ENCODE measurements at places on chromosomes 2 and 18.
A peak's percentile ranks its signal among the peaks of the same experiment; 100 is the strongest.

DNA sequence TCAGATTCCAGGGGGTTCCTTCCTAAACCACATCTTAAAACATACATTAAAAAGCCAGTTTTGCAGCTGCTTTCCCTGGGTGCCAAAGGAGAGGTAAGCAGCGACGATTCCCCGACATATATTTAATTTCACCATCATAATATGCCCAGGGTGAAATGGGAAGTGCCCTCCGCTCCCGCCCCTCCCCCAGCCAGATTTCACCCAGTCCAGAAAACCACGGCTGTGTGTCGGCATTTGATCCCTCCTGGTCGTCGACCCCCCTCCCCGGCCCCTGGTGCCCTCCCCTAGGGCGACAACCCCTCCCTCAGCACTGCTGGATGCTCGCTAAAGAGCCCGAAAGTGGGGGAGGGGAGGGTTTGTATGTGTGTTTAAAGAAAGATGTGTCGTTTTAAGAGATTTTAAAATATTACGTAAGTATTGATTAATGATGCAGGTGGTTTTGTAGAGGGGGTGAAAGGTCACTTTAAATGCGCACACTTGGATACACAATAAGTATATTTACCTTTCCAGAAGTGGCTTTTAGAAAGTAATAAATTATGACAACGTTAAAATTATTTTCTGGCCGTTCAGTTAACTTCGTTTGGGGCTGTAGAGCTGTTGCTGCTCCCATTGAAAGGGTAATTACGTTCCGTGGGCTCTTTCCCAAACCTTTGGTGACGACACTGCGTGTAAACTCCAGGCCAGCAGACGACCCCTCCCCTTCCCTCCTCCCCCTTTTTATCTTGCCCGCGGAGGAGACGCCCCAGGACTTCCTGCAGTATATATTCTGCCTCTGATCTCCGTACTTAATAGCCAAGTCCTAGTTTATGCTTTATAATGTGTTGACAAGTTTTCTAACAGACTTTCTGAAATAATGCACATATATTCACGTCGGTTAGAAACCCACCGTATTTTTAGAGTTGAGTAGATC lies 3.4 kb upstream of the BCL11A start:
- peak; percentile 24 for DNase-seq

GRCh38 chr2:27875089-27875881 lies 14.9 kb downstream of the RBKS start:
- no peak for DNase-seq

GRCh38 chr2:191891656-191892055 lies 44.8 kb upstream of the CAVIN2 start:
- DNase-seq = no peak

GRCh38 chr2:107730898-107731297 lies 95.8 kb upstream of the RGPD4 start:
- DNase-seq = no peak

DNA sequence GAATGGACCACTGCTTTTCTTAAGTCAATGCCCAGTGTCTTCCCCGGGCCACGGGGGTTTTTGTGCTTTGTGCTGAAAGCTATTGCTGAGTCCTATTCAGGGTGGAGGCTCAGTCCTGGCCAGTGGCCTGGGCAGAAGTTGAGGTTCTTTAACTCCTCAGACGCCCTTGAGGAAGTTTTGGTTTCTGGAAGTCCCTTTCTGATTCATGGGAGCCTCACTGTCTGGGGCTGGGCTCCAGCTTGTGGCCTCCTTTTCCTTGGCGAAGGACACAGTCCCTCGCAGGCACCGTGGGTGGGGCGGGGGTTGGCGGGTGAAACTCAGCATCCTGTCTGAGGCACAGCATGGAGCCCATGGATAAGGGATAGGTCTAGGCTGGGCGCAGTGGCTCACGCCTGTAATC lies 465.2 kb upstream of the HS6ST1 start:
- DNase-seq = no peak

DNA sequence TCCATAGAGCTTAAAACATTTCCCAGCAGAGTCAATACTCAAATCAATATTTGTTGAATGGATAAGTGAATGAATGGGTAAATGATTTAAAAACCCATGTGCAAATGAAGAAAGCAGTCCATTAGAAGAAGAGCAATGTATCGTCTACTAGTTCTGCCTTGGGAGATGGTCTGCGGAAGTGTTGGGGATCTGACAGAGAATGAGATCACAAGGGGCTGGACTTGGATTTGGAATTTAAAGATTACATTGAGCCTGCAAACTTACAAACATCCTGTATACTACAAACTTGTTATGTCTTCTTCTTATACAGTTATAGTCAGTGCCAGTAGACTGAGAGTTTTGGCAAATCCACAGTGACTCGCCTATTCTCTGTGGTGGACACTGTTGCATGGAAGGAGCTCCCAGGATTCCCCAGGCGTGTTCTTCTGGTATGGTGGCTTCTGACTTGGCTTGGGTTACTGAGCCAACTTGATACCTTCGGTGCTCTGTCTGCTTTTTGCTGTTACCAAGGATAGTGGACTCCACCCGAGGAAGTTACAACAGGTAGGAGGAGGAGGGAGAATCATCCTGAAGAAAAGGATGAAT lies 163.3 kb upstream of the SERPINE2 start:
- no peak for DNase-seq

- no peak for DNase-seq
Observed at GRCh38 chr2:223123855-223124610, 72.0 kb downstream of the KCNE4 start.

GRCh38 chr2:28137221-28137620 lies 246.7 kb downstream of the BABAM2 start:
- no peak for DNase-seq

- peak; percentile 27 for DNase-seq
Observed at GRCh38 chr2:201235860-201236811, 24.2 kb upstream of the CASP8 start.

- no peak for DNase-seq
Observed at GRCh38 chr18:32422978-32423740, 47.5 kb downstream of the GAREM1 start.

DNA sequence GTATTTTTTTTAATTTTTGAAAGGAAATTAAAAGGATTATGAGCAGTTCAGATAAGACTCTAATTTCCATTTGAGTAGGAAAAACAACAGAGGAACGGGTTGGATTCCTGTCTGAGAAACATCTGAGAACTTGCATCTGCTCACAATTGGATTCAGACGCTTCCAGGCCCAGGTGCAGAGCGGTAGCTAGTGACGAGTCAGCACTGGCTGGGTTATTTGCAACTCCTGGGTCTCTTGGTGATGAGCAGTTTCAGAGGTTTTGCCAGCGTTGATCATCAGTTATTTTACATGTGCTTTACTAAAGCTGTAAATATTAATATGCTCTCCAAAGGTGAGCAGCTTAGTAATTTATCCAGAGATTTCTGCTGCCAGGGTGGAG lies 39.1 kb upstream of the B3GNT7 start:
- no peak for DNase-seq

GRCh38 chr2:126839796-126840195 lies 58.9 kb upstream of the TEX51 start:
- no peak for DNase-seq

- no peak for DNase-seq
Observed at GRCh38 chr2:121400201-121400600, 115.2 kb upstream of the TFCP2L1 start.

DNA sequence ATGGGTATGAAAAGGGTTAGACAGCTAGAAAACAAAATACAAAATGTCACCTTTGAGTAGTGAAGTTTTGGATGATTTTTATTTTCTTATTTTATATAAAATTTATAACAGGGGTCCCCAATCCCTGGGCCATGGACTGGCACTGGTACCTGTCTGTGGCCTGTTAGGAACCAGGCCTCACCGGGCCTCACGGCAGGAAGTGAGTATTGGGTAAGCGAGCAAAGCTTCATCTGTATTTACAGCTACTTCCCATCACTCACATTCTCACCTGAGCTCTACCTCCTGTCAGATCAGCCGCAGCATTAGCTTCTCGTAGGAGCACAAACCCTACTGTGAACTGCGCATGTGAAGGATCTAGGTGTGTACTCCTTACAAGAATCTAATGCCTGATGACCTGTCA lies 202.8 kb upstream of the TWIST2 start:
- no peak for DNase-seq

DNA sequence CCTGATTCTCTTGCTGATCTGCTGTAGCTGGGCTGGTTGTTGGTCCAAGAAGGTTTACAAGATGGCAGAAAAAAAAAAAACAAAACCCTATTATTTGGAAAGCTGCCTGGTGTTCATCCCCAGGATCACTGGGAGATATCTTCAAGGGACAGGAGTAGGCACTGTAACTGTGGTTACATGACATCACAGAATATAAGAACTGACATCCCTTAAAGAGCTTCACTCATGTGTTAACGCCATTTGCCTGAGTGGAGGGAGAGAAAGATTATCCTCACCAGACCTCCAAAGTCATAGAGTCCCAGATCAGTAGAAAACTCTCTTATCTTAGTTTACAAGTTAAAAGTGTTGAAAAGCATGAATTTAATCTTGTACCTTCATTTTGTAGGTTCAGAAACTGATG lies 95.3 kb upstream of the BZW1 start:
- no peak for DNase-seq

- no peak for DNase-seq
Observed at GRCh38 chr2:187390891-187391290, 57.2 kb downstream of the CALCRL start.

DNA sequence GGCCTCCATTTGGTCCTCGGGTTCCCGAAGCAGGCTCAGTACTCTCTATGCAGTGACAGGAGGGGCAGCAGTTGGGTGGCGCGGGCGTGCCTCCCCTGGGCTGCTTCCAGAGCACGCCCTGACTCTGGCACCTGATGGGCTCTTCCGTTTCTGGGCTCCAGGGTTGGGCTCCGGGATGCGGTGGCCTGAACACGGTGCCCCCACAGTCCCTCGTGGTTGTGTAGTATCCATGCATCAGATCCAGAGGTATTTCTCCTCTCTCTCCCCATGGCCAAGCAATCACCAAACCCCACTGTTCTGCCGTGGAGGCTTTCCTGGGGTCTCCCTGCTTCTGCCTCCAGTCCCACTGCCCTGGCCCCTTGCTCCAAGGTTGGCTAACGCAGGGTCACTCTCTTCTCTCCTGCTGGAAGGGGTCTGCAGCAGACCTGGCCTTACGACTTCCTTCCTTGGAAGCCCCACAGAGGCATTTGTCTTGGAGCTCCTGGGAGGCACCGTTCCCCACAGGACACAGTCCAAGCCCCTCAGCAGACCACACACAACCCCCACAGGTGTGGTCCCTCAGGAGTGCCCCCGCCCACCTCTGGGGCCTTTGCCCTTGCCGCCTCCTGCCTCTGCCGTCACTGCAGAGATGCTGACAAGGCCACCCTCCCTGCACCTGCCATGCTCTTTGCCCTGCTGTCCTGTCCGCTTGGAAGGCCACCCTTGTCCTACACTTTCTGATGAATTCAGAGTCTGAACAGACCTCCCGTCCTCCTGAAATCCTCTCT lies 136.6 kb upstream of the ASB18 start:
- no peak for DNase-seq

DNA sequence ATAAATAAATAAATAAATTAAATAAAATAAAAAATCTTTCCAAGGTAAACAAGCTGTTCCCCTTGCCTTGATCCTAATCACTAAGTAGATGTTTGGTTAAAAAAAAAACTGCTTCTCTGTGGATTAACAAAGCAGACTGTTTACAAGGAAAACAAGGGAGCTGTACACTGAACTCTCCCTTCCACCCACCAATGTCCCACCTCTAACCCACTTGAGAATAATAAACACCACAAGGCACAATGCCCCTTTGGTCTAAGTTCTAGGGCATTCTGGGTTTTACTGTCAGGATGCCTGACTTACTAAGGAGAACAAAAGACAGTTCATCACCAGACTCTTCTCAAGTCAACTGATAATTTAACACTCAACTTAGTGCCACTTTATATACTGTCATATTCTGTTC lies 83.5 kb downstream of the NCKAP1 start:
- DNase-seq = no peak

DNA sequence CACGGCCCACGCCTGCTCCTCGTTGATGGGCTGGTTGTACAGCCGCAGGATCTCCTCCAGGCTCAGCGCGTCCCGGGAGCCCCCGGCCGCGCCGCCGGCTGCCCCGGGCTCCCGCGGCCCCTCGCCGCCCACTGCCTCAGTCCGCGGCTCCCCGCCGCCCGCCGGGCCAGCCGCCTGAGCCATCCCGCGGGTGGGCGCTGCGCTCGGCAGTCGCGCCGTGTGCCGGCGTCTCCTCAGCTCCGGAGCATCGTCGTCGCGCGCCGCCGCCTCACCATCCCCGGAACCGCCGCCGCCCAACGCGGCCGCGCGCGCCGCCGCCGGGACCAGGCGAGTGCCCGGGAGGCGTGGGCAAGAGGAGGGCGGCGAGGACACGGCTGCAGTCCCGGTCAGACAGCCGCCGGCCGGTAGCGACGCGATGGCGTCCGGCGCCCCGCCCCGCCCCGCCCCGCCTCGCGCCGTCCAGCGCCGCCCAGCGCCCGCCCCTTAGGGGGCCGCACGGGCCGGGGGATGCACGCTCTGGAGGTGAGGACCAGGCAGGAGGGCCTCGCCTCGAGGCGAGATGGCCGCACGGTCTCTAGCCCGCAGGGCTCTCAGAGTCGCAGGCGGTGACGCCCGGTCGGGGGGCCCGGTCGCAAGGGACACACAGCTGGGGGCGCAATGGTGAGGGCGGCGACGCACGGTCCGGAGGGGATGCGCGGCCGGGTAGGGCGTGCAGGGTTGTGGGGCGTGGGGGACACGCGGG lies at the start of gene SPIRE1:
Gene SPIRE1 (minus strand): TSS at position 424 of the 742 bp plus-strand sequence. CDS start 241 bp downstream, at position 183.
- peak; percentile 60 for DNase-seq

- DNase-seq = no peak
Observed at GRCh38 chr2:201857326-201857725, 51.0 kb downstream of the CDK15 start.

DNA sequence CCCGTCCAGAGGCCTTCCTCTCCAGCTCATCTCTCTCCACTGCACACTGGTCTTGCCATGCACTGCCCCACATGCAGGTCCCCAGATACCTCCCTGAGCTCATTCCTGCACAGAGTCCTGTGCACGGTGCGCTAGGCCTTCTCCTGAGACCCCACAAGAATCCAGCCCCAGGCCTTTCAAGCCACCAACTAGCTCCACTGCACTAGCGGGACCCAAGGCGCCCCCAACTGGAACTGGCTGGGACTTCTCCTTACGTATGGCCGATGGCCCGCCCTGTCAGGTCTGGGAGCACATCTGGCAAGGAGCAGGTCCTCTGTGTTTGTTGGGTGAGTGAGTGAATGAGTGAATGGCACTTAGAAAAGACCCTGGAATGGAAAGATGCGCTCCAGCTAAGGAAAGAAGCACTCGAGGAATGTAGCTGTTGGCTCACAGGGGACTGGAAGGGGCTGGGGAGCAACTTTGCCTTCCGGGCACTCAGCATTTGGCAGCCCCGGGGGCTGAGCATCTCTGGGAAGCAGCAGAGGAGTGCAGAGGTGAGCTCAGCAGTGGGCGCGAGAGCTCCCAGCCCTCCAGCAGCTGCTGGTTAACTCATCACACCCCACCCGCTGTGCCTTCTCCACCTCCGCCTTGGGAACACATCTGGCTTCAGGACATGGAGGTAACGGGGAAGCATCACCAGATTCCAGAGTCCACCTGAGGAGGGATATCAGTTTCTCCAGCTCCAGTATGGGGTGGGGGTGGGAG lies 223.1 kb downstream of the GLI2 start:
- DNase-seq = no peak

DNA sequence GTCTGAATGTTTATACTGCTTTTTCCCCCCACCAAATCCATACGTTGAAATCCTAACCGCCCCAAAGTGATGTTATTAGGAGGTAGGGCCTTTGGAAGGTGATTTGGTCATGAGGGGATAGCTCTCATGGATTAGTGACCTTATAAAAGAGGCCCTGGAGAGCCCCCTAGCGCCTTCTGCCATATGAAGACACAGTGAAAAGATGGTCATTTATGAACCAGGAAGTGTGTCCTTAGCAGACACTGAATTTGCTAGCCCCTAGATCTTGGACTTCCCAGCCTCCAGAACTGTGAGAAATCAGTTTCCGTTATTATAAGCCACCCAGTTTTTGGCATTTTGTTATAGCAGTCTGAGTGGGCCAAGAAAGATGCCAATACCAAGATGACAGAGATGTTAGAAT lies 7.2 kb upstream of the TSN start:
- DNase-seq = no peak
